Fibroblast of skin of scalp (primary cell): ENCODE measurements at places on chromosomes 16 and 17.

- no peak for DNase-seq
These were observed 40.4 kb upstream of the NOS2 start for GRCh38 chr17:27840688-27841087.

- peak; percentile 69 for DNase-seq
These were observed 199.1 kb downstream of the XYLT1 start for GRCh38 chr16:17271687-17272086.

GRCh38 chr16:53112015-53112414, 57.2 kb downstream of the CHD9 start:
- DNase-seq = no peak

DNA sequence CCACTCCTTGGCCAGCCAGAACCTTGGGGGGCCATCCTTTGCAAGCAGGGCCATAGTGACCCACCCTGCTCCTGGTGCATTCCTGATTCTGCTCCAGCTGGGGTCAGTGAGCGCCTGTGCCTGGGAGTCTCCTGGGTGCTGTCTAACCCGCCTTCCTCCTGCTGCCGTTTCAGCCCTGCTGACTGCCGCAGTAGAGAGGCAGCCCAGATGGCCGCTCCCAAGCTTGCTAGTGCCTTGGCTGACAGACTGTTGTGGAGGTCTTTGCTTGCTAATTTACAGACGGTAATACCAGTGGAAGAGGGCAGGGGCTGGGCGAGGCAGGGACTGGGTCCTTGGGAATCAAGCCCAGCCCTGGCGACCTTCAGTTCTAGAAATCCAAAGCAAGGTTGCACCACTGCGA, 99.6 kb downstream of the SOCS1 start:
- DNase-seq = no peak

GRCh38 chr16:19749571-19750080, 31.6 kb downstream of the IQCK start:
- no peak for DNase-seq

DNA sequence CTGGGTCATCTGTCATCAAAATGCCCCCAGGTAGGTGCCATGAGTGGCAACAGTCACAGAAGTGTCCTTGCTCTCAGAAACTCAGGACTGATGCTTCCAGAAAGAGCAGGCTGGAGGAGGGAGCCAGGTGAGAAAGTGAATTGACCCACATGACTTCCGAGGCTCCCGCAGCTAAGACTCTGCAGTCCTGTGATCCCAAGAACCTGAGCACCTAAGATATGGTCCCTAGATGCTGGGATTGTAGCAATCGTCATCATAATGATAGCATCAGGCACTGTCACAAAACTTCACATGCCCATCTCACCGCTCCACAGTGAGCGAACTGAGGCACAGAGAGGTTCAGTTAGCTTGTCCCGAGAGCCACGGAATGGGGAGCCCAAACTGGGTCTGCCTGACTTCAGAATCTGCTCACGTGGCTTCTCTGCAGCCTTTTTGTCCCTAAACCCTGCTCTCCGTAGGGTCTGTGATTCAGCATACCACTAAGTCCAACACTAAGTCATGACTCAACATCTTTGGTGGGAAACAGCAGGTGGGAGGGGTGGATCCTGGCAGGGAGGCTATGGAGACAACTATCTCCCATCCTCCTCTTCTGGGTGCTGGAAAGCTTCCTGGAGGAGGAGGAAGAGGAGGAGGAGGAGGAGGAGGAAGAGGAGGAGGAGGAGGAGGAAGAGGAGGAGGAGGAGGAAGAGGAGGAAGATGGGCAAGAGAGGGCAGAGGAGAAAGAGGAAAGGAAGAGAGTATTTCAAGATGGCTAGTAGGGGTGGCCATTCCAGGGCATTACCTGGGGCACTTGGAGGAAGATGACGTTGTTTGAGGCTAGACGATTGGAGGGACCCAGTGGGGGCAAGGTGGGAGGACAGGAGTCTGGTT, 55.5 kb upstream of the DLX4 start:
- peak; percentile 87 for DNase-seq

- peak; percentile 0 for DNase-seq
These were observed 143.3 kb upstream of the ANKFN1 start for GRCh38 chr17:56009795-56010651.

DNA sequence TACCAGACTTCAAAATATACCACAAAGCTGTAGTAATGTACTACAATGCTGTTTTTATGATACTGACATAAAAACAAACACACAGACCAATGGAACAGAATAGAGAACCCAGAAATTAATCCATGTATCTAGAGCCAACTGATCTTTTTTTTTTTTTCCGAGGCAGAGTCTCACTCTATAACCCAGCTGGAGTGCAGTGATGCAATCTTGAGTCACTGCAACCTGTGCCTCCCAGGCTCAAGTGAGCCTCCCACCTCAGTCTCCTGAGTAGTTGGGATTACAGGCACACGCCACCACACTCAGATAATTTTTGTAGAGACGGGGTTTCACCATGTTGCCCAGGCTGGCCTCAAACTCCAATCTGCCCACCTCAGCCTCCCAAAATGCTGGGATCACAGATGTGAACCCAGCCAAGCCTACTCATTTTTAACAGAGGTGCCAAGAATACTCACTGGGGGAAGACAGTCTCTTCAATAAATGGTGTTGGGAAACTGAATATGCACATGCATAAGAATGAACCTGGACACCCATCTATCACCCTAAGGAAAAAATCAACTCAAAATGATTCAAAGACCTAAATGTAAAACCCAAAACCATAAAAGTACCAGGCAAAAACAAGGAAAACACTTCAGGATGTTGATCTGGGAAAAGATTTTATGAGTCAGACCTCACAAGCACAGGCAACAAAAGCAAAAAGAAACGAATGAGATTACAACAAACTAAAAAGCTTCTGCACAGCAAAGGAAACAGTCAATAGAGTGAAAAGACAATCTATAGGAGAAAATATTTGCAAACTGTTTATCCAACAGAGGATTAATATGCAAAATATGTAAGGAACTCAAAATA, 63.1 kb downstream of the STX8 start:
- peak; percentile 61 for DNase-seq

DNA sequence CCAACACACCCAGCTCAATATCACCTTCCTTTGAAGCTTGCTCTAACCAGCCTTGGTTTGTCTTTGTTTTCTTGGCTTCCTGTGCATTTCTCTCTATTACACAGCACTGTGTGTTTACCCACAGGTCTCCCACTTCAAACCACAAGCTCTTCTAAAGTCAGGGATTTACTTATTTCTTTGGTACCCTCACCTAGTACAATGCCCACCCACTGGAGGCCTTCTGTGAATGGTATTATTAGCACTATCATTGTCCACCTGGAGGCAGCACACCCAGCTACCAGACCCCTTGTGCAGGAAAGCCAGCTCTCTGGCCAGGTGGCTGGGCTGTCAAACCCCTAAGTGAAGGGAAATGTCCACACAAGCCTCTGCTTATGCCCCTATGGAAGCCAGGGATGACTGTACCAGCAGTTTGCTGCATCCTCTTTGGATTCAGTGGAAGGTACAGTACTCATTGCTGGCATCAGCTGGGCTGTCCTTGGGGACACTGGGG, 9.4 kb upstream of the TOP2A start:
- no peak for DNase-seq

GRCh38 chr16:7437843-7438242, 105.2 kb downstream of the RBFOX1 start:
- DNase-seq = no peak

GRCh38 chr17:18229771-18230170, 4.3 kb downstream of the LLGL1 start:
- DNase-seq = no peak

DNA sequence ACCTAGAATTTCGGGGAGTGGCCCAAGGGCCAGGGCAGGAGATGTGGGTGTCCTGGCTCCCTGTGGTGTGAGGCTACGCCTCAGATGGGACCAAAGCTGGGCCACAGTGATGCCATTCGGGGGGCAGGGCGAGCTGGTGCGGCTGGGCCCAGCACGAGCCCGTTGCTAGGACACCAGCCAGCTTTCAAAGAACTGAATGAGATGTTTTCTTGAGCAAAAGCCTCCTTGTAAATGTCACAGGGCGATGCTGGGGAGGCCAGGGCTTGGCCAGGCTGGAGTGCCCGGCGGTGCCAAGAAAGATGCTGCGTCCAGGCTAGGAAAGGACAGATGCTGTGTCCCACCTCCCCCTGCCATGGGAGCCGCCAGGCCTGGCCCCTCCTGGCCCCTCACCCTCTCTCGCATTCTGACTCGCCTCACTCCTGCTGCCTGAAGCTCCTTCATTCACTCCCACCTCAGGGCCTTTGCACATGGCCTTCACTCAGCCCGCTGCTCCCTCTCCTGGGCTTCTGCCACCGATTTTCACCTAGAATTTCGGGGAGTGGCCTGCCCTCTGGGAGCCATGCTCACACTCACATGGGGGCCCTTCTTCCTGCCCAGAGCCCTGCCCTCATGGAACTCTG, 39.1 kb downstream of the CPNE2 start:
- no peak for DNase-seq

- DNase-seq = no peak
These were observed 19.7 kb upstream of the PIK3R5 start for GRCh38 chr17:8985054-8985701.

DNA sequence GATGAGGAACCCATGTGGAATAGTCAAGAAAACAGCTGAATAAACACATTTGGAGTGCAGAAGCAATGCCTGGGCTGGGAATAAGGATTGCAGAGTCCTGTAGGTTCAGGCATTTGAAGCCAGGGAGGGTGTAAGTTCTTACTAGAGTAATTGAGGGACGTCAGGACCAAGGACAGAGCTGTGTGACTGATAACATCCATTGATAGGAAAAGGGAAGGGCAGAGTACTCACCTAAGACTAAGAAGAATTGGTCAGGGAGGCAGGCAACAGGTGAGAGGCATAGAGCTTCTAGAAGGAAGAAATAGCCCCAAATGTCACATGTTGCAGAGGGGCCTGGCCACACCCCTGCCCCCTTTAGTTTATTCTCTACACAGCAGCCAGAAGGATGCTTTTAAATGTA, 79.8 kb upstream of the TMEM132E start:
- DNase-seq = peak; percentile 23

DNA sequence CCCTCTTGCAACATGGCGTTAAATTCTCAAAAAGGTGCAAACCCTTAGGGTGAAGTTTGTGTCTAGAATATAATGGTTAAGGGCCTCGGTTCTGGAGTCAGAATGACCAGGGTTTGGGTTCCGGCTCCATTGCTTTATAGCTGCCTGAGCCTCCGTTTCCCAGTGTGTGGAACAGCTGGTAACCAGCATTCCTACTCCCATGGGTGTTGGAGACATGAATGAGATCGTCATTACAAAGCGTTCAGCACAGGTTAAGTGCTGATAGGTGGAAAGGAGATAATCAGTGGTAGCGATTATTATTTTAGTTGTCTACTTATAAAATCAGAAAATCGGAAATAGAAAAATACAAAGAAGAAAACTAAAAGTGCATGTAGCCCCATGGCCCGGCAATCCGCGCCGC, 23.5 kb upstream of the ZCCHC14 start:
- DNase-seq = no peak

- DNase-seq = no peak
These were observed 2.0 kb downstream of the CBX8 start for GRCh38 chr17:79794659-79795511.

DNA sequence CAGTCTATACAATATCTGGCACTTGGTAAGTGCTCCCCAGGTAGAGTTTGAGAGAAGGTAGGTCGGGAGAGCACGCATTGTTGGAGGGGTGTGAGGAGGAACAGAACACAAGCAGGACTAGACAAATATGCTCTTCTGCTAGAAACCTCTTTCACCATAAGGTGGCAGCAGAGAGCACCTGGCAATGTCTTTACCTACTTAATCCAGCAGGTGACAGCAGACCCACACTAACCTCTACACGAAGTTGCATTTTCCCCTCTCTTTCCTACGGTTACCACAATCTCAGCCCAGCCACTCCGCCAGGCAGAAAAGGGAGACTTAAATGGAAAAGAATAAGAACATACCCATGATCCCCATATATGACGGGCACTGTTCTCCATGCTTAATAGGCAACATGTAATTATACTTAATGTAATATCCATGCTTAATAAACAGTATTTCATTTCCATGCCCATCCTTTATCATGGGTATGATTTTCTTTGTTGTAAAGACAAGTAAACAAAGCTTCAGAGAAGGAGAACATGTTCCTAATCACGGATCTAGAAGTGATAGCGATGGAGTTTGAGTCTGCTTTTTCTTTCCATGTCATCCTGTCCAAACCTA, 55.1 kb upstream of the CCL2 start:
- peak; percentile 80 for DNase-seq

DNA sequence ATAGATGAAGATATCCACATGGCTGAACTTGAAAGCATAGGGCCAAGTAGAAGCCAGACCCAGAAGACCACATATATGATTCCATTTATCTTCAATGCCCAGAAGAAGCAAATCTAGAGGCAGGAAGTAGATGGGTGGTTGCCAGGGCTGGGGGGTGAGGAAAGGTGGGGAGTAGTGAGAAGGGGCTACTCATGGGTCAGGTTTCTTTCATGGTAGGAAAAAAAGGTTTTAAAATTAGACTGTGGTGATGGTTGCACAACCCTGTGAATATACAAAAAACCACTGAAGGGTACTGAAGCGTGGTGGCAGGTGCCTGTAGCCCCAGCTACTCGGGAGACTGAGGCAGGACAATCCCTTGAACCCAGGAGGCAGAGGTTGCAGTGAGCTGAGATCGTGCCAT, 5.4 kb downstream of the CD2BP2 start:
- no peak for DNase-seq

- DNase-seq = peak; percentile 84
These were observed 3.9 kb downstream of the TRPV2 start for GRCh38 chr17:16419074-16419928.

DNA sequence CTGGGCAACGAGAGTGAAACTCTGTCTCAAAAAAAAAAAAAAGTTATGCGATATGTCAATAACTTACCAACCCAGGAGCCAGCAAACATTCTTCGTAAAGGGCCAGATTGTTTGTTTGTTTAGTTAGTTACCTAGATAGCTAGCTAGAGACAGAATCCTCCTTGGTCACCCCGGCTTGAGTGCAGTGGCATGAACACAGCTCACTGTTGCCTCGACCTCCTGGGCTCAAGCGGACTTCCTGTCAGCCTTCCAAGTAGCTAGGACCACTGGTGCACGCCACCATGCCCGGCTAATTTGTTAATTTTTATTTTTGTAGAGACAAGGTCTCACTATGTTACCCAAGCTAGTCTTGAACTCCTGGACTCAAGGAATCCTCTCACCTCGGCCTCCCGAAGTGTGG, 113.0 kb downstream of the LITAF start:
- DNase-seq = no peak
